Activated CD8-positive, alpha-beta memory T cell treated with anti-CD3 and anti-CD28 coated beads for 1 hour (primary cell): ENCODE measurements at places on chromosomes 1 and 21.

DNA sequence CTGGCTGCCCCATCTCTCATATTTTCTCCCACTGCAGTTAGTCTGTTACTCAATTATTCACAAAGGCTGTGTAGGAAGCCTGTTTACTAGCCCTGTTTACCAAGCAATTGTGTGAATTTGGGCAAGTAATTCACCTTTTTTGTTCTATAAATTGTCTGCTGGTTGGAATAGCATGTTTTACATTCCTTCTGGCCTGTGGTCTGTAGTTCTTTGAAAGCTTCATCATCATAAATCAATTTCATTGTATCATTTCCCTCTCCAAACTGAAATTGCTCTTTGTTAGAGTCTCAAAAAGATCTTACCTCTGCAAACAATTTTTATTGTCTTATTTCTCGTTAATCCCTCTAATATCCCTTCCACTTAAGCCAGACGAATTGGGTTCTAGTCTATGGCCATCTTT lies 1059.5 kb upstream of the ADGRL4 start:
- no peak for DNase-seq

GRCh38 chr21:42706765-42707164 lies 53.3 kb downstream of the PDE9A start:
- no peak for DNase-seq

DNA sequence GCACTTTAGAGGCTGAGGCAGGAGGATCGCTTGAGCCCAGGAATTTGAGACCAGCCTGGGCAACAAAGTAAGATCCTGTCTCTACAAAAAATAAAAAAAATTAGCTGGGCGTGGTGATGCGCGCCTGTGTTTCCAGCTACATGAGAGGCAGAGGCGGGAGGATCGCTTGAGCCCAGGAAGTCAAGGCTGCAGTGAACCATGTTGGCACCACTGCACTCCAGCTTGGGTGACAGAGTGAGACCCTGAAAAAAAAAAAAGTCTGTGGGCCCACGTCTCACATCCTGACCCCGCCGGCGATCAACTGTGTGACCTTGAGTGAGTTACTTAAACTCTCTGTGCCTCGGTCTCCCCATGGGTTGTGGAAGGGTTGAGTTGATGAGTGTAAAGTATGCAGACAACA lies 12.7 kb upstream of the ZBTB21 start:
- no peak for DNase-seq

DNA sequence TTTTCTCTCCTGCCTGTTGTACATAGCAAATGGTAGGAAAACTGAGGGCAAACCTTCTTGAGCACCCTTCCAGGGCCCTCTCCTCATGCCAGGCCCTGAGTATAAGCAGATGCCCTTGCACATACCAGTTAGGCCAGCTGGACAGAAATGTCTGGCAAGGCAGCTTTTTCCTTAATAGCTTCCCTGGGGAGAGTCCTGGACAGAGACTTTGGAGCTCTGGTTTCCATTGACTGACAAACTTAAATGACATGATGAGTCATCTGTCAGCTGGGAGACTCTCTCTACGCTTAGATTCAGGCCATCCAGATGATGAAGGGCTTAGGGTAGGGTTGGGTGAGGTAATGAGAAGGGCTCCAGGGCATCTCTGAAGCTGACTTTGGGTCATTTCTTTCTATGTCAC lies 317.5 kb downstream of the ASTN1 start:
- no peak for DNase-seq

- no peak for DNase-seq
These were observed 118.2 kb downstream of the RIPK4 start for GRCh38 chr21:41648591-41649031.

GRCh38 chr21:36379251-36379650 lies 5.9 kb upstream of the CHAF1B start:
- no peak for DNase-seq

DNA sequence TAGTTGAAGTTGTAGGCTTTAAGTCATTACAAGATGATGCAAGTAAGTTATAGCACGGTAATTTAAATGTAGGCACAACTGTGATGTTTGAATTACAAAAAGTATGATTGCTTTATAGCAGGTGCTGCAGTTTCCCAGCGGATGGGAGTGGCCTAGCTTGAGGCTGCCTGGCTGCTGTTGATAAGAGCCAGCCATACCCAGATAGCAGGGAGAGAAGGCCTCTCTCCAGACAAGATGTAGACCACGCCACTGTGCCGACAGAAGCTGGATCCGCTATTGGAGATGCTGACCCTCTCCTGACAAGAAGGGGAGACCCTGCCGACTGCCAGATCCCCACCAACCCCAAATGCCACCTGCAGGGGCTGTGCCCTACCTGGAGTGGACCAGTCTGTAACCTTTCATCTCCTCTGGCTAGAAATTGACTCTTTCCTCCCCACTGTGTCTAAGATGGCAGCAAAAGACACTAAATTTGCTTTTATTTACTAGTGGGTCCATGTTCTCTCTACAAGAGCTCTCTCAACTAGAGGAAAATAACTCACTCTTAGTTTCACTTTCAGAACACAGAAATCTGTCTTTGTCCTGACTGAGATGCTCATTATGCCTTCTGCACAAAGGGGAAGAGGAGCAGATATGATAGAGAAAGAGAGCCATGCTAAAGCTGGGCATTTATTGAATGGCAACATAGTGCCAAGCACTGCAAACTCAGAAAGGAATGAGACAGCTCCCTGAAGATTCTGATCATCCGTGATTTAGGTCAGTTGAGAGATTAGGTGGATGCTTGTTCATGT lies 127.9 kb downstream of the URB2 start:
- DNase-seq = no peak

GRCh38 chr1:244515680-244516079 lies 54.6 kb downstream of the CATSPERE start:
- no peak for DNase-seq

GRCh38 chr21:15076730-15077129 lies 11.9 kb upstream of the NRIP1 start:
- no peak for DNase-seq

GRCh38 chr1:1917995-1918900 lies 831 bp downstream of the TMEM52 start:
- DNase-seq = no peak

DNA sequence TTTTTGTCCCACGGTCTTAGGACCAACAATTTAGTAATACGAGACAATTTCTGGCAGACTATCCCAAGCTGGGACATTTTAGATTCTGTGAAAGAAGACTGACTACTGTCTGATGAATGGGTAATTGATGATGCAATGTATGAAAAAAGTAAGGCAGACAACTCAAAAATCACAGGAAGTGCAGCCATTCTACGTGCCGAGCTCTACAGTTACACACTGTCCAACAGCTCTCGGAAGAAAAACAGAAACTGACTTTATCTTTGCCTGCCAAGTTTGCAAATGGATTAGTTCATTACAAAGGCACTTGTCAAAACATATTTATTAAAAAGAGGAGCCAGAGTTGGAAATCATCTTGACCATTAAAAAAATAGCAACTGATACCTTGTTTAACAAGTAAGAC lies 31.3 kb downstream of the ZBTB8B start:
- no peak for DNase-seq

DNA sequence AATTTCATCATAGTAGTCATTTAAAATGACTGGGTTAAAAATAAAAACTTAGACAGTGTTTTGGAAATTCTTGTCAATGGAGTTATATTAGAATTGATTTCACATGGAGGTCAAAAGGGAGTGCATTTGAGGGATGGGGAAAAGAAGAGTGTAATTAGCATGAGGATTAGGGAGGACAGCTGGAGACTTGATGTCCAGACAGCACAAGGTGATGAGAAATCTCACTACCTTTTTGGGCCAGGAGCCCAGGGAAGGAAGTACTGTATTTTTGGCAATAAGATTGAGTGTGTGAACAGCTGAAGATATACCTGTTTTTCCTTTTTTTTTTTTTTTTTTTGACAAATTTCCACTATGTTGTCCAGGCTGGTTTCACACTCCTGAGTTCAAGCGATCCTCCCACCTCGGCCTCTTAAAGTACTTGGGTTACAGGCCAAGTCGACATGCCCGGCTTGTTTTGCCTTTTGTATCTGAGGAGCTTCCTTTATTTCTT lies 163.6 kb downstream of the PAPPA2 start:
- no peak for DNase-seq

GRCh38 chr1:15771836-15772515 lies 13.4 kb downstream of the FBLIM1 start:
- DNase-seq = no peak

- DNase-seq = no peak
These were observed 503.9 kb upstream of the USP24 start for GRCh38 chr1:55718758-55719671.

GRCh38 chr21:30117631-30118030 lies 49.0 kb downstream of the CLDN17 start:
- no peak for DNase-seq

DNA sequence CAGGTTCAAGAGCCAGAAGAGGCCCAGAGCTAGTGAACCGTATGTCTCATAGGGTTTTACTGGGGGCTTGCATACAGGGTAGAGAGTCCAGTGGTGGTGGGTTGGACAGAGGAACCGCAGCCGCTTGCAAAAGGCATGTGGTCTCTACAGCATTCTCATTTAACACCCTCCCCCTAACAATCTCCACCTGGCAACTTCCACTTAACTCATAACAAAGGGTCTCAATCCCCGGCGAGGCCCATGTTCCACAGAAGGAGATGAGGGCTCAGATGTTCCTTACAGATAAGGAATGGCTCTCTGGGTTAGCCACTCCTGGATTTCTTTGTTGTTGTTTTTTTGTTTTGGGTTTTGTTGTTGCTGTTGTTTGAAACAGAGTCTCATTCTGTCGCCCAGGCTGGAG lies 106.1 kb downstream of the APP start:
- no peak for DNase-seq

GRCh38 chr1:44817771-44818495 lies 9.6 kb downstream of the BTBD19 start:
- no peak for DNase-seq

- DNase-seq = no peak
These were observed 28.8 kb upstream of the CCDC181 start for GRCh38 chr1:169456029-169456428.

DNA sequence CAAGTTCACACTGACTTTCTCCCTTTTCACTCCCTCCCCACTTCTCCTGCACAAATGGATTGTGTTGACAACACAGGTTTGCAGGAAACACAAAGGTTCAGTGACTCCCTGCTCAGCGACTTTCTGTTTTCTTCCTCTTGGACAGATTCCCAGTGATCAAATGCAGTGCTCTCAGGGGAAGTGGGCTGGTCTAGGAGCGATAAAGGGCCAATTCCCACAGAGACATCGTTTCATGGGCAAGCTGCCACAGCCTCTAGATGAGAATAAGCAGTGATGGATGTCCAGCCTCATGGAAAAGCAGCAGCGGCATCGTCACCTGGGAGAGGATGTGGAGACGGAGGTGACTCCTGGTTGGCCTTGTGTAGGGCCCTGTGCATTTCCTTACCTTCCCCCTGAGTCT lies 30.6 kb downstream of the FYB2 start:
- DNase-seq = no peak

GRCh38 chr1:182622901-182623528 lies 18.8 kb upstream of the RGS16 start:
- no peak for DNase-seq

- no peak for DNase-seq
These were observed 48.9 kb upstream of the KIF26B start for GRCh38 chr1:245105815-245106410.
